Left lobe of liver (tissue), 2 donors: ENCODE measurements at places on chromosomes 6 and 20.

GRCh38 chr20:26209171-26209941 lies 512.7 kb upstream of the ZNF337 start:
- DNase-seq: no peak

- no peak for DNase-seq
These were observed 9.5 kb downstream of the PXDC1 start for GRCh38 chr6:3742076-3742425.

- DNase-seq: no peak
These were observed 25.5 kb downstream of the DDO start for GRCh38 chr6:110389689-110390382.

DNA sequence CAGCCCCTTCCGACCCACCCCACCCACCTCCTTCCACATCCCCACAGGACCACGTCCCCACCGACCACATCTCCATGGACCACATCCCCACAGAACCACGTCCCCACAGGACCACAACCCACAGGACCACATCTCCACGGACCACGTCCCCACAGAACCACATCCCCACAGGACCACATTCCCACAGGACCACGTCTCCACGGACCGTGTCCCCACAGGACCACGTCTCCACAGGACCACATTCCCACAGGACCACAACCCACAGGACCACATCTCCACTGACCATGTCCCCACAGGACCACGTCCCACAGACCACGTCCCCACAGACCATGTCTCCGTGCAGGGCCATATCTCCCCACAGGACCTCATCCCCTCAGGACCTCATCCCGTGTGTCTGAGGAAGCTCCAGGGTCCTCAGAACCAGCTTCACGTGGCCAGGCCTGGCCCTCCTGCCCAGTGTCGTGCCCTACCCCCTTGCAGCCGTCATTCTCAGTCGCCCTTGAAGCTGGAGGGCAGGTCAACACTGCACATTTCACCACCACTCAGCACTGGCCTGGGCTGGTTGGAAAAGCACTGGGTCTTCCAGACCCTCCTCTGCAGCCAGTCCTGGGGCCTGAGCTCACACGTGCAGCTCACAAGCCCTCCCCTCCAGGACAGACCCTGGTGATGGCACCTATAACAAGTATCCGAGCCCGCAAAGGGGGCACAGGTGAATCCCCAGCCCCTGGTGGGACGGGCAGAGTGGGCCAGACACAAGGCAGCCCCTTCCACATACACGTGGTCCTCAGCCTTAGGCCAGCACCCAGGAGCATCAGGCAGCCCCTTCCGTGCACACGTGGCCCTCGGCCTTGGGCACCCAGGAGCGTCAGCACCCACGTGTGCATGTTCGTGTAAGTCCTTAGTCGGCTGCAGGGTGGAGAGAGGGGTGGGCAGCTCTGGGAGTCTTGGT lies 3.9 kb downstream of the CHRNA4 start:
- no peak for DNase-seq

GRCh38 chr20:63425846-63426485 lies 46.5 kb downstream of the KCNQ2 start:
- no peak for DNase-seq

DNA sequence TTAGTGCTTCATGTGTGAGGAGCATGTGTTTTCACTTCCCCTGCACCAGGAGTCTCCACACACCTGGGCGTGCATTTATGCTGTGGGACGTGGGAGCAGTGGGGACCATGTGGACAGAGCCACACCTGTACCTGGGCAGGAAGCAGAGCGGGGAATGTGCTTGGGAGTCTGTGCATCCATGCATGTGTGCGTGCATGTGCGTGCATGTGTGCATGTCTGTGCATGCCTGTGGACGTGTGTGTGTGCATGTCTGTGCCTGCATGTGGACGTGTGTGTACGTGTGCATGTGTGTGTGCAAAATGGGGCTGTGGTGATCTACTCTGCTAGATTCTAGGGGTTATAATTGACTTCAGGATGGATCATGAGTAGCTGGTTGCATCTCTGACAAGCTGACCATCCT lies 224.0 kb upstream of the GMDS start:
- no peak for DNase-seq

GRCh38 chr6:130760006-130760405 lies 67.2 kb upstream of the SMLR1 start:
- no peak for DNase-seq

DNA sequence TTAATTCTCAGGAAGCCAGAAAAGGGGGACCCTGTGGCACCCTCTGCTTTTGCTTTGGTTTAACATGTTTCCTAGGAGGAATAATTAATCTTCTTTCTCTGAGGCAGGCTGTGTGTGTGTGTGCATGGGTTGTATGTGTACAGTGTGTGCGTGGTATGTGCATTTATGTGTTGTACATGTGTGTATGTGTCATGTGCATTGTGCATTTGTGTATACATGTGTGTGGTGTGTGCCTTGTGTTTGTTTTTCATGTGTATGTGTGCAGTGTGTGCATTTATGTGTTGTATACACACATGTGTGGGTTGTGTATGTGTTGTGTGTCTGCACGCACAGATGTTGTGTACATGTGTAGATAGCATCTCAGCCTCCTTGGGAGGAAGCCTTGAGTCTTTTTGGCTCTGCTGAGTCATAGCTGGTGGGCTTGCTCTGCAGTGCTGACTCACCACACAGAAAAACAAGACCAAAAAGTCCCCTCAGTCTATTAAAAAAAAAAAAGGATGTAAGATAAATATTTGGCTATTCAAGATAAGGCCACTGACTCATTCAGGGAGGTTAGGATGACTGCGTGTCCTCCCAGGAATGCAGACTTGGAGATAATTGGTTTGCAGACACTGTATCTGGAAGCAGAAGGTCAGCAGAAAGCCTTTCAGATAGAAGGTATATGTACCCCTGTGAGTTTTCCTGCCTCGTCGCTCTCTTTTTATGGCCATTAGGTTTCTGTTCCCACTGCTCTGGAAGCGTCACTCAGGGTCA lies 58.6 kb downstream of the SYNJ2 start:
- no peak for DNase-seq

GRCh38 chr6:70708448-70708847 lies 40.8 kb downstream of the SMAP1 start:
- DNase-seq: no peak

DNA sequence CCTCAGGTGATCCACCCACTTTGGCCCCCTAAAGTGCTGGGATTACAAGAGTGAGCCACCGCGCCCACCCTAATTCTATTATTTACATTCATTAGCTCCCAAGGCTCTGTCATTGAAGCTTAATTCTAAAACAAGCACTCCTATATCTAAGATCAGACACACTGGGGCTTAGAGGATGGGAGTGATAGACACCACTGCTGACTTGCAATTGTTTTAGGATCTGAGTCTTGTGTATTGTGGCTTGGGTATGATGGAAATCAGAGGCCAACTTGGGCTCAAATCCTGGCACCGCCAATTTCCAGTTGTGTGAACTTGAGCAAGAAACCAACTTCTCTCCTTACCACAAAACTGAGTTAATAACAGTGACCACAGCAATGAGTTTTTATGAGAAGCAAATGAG lies 34.7 kb downstream of the MTRES1 start:
- no peak for DNase-seq

DNA sequence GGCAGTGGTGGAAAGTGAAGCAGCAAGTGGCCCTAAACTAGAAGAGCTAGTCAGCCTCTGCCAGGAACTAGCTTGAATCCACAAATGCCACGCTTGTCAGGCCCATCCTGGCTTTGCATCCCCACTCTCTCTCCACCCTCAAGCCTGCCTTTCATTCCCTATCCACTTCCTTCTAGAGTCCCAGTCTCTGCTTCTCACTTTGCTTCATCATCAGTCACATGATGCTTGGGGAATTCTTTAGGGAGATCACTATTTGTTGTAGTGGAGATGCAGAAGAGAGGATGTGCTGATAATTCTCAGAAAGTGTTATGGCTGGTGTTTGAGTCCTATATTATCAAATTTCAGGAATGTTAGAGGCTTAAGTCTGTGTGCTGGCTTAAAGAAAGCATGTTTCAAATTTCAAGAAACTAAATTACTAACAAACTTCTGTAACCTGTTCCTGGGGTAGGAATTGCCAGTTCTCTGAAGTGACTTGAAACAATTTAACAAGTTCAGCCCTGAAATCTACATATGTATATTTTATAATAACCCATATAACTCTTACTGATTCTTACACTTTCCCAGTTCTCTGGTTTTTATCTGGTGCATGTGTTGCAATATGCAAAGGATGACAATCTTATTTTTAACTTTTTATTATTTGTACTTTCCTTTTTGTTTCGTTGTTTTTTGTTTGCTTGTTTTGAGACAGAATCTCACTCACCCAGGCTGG lies 7.5 kb downstream of the TRIM39 start:
- no peak for DNase-seq

DNA sequence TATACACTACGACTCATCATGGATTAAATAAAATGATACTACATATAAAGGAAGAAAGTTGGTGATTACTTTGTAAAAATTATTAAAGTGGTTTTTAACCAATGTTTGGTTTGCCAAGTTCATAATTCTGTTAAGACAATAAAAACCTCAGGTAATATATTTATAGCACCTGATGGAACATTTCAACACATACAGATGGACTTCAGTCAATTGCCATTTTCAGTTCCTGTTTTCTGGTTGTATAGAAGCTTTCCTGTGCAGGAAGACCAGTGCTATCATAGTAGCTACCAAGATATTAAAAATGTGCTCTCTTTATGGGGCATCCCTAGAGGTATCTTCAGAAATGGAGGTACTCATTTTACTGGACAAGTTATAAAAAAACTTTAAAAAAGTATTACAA lies 1686.4 kb downstream of the GRIK2 start:
- DNase-seq: no peak

- DNase-seq: no peak
These were observed 17.4 kb downstream of the HSPA12B start for GRCh38 chr20:3749689-3750531.

DNA sequence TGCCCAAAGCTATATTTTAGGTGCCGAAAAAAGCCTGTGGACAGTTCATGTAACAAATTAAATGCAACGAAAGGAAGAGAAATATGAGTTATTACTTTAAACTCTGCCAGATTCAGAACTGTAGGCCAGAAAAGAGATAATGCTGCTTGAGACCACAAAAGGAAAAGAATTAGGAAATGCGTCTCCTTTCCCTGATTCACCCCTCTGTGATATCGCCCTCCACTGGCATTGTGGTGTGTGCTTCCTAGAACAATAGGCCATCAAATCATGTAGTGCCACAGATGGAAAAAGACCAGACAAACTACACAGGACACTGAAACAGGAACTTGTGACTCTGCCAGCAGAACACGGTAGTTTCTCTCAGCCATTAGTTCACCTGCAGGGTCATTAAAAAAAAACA lies 14.7 kb upstream of the LAMA4 start:
- DNase-seq: no peak

GRCh38 chr20:24696396-24696795 lies 227.0 kb downstream of the SYNDIG1 start:
- peak; percentile 23 for DNase-seq
